Fibroblast of gingiva (primary cell): ENCODE measurements at places on chromosomes 12 and 14.

- peak; percentile 87 for DNase-seq
Observed at GRCh38 chr14:52266179-52266578, 1.3 kb upstream of the PTGDR start.

DNA sequence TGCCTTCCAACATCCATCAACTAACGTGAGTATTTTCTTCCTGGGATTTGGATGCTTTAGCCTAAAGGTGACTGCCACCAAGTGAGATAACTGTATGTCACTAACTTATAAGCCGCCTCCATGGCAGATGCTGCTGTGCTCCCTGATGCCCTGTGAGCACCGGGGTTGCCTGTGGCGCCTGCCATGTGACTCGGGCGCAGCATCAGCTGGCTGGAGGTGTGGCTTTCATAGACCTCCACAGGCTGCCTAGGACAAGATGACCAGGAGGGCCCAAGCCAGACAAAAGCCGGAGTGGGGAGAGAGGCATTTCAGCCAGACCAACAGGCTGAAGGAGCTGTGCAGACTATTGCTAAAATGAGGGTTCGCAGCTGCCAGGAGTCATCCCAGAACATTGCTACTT, 55.7 kb downstream of the ANAPC7 start:
- no peak for DNase-seq

- no peak for DNase-seq
Observed at GRCh38 chr12:48780381-48781025, 8.4 kb downstream of the ADCY6 start.

- no peak for DNase-seq
Observed at GRCh38 chr14:86613786-86614185, 1083.8 kb downstream of the FLRT2 start.

DNA sequence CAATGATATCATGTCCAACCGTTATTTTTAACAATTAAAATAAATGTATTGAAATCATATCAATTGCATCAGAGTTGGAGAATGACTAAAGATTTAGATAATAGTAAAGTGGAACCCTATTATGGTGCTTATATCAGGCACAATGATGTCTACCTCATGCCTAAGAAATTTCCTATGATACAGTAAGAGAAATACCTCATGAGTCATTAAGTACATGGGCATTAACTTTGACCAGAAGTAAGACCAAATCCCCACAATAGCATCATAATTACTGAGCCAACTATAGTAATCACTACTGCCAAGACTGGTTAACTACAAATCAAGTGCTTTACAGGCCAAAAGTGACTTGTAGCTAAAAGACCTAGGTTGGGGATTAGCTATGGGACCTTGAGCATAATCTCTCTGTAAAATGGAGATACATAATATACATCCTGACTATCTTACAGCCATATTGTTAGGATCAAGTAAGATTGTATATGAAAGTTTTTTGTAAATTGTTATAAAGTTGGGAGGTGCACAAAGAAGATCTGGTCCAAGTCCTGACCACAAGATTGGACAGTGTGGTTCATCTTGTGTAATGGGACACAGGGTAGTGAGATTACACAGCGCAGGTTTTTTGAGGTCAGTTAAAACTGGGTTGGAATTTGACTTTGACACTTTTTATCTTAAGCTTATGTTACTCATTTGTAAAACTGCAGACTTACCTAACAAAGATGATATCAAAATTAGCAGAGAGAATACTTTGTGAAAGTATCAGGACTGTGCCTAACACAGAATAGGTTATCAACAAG, 60.5 kb downstream of the ERGIC2 start:
- peak; percentile 44 for DNase-seq

DNA sequence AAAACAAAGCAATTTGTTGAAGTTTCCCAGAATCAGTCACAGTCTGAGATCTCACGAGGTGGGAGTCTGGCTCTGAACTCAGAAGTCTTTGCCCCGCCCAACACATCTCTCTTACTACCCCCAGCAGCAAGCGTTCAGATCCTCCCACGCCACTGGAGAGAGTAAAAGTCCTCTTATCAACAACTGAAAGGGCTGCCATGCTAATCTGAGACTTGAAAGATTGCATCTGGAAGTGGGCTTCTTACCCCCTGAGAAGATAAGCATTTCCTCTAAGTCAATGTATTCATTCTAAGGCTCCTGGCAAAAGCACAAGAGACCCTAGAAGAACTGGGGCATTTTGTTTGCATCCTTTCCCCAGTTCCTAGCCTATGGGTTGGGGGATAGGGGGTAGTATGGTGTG, 34.1 kb upstream of the STON2 start:
- DNase-seq = no peak

DNA sequence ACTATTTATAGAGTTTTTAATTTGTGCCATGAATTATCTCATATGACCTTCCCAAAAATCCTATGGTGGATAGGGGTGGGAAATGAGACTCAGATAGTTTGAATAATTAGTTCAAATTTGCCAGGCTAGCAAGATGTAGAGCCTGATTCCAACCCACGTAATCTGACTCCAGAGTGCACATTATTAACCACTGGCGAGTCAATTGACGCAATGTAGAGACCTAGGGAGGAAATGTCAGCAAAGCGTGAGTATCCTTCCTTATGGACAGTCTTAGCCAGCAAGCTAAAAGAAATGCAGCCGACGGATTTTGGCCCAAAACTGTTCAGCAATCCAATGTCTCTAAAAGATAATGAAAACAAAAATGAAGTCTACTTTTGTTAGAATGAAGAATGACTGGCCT, 193.3 kb upstream of the KRR1 start:
- peak; percentile 22 for DNase-seq
